Activated CD4-positive, alpha-beta T cell treated with anti-CD3 and anti-CD28 coated beads, Interleukin-2, Interleukin-6, amounts not matched to agents 100 ng/mL and 50 ng/mL, durations not matched to agents 16 hours and 8 hours (primary cell): ENCODE measurements at places on chromosomes 2 and 18.
A peak's percentile ranks its signal among the peaks of the same experiment; 100 is the strongest.

- DNase-seq = no peak
Observed at GRCh38 chr18:70377317-70377799, 88.5 kb downstream of the SOCS6 start.

DNA sequence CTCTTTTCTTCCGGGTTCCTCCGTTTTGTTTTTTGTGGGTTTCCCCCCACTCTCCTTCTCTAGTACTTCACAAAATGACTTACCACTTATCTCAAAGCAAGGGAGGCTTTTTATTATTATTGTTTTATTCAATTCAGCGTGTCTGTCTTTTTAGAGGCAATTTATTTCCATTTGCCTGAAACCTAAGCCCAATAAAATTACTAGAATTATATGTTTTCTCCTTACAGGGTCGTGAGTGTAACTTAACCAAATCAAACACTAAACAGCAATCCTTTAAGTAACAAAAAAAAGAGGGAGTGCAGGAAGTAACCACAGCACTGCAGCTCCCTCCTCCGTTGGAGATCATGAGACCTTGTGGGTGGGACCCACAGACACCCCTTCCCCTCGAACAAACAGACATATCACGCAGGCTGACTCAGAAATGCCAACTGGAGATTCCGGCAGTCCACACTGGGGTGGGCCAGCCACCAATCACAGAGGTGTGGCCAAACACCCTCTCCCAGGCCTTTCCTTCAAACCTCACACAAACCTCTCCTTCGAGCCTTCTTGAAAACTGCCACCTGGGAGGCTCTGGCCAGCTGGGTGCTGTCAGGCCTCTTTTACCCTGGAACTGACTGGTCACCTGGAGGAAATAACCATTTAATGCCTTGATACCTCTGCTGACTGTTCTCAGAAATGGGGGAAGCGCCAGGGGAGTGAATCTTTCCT, 207.1 kb upstream of the SMAD2 start:
- DNase-seq = no peak

- no peak for DNase-seq
Observed at GRCh38 chr2:226906163-226906693, 70.4 kb downstream of the RHBDD1 start.

- no peak for DNase-seq
Observed at GRCh38 chr2:231188506-231189170, 9.8 kb upstream of the ARMC9 start.

GRCh38 chr2:32064021-32064601, 755 bp downstream of the SPAST start:
- peak; percentile 25 for DNase-seq
